Esophagus squamous epithelium (tissue), 5 donors: ENCODE measurements at places on chromosomes 3 and 15.

- no peak for DNase-seq
These were observed 258.0 kb upstream of the RARB start for GRCh38 chr3:25170021-25170420.

- no peak for DNase-seq
These were observed 4.9 kb downstream of the PRRT3 start for GRCh38 chr3:9947025-9947995.

DNA sequence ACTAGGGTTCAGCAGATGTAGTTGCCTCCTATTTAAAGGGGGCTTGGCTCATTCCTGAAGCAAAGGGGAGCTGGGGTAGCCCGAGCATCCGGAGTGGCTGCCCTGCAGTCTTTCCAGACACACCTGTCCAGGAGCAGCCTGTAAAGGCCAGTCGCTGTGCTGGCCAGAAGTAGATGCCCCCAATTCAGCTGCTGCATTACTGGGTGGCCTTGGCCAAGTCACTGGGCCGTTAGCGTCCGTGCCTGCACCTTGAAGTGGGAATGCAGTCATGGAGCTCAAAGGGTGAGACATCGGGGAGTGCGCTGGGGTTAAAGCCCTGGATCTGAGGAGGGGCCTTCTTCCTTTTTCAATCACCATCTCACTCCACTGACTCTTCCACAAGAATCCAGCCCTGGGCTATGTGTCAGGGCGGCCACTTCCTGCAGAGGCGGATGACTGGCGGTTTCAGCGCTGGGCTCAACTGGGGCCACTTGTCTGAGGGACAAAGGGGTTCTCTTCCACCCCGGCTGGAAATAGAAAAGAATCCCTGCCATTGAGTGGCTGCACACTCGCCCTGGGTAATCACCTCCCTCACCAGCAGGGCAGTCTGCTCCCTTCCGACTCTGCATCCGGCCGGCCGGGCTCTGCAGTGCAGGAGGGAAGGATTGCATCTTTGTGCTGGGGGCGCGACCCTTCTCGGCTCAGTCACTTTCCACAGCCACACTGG, 11.8 kb downstream of the ALDH1A3 start:
- no peak for DNase-seq

DNA sequence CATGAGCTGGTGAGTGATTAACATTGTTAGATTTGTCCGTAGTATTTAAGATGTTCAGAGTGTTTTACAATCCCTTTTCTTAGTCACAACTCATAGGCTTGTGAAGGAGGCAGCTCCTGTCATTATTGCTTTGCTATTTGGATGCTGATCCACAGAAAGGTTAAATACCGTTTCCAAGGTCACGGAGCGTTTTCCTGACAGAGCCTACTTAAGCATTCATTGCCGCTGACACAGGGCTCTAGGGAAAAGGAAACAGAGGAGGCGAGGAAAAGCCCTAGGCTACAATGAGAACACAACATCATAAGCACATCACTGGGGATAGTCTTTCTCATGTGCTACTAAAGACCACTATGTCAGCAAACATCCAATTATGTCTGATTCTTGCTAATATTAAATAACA, 38.5 kb upstream of the CPB1 start:
- DNase-seq, result no peak

DNA sequence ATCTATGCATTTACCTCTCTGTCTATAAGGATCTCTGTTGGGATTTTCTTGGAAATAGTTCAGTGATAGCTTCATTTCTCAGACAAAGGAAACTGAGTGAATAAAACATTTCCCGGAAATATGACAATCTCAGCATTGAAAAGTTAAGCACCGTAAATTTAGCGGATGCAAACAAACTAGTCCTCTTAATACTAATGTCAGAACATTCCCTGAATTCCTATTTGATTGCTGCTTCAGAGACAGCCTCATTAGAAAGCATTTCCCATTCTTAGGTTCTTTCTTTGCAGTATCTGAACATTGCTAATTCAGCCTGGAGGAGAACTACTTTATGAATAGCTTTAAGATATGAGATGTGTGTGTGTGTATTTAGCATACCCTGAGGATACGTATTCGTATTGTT, 101.3 kb downstream of the NR2F2 start:
- no peak for DNase-seq

DNA sequence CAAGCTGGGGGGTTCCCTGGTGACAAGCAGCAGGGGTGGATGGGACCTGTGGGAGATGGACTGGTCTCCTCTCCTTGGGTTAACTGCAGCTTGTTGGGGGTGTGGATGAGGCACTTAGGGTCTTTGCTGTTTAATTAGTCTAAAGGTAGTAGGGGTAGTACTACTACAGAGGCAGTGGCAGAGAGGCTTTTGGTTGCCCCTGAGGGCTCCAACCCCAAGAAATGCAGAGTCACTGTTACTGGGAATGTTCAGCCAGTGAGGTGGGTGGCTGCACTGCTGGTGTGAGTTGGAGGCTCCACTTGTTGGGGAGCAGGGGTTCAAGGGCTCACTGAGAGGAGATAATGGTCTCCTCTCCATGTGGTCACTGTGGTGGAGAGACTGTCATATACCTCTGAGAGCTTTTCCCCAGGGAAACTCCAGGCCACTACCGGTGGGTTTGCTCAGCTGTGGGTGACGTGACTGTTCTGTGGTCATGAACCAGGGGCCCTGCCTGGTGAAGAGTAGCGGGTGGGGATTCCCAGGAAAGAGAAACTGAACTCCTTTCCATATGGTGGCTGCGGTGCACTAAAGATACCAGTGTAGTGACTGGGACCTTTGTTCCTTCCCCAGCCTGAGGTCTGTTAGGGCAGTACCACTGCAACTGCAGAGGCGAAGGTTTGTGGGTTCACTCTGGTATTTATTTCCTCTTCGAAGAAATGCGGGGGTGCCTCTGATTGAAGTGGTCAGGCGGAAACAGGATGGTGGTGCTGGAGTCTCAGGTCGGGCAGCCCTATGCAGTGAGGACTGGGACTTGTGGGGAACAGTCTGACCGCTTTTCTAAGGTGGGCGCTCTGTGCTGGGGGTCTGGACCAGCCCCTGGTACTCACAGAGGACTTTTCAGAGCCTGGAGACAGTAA, 68.9 kb upstream of the TNFSF10 start:
- DNase-seq, result no peak

GRCh38 chr15:70362886-70363285, 265.2 kb upstream of the TLE3 start:
- DNase-seq, result no peak
